ENCODE measurements at places on chromosomes 13 and 19.

- DNase-seq: no peak
These were observed 45.9 kb downstream of the SUGP2 start for GRCh38 chr19:18987456-18987855.

- DNase-seq: no peak
These were observed 74.9 kb upstream of the SPATA13 start for GRCh38 chr13:24085662-24086061.

GRCh38 chr13:54394908-54395307 lies 1366.3 kb downstream of the OLFM4 start:
- DNase-seq: no peak

DNA sequence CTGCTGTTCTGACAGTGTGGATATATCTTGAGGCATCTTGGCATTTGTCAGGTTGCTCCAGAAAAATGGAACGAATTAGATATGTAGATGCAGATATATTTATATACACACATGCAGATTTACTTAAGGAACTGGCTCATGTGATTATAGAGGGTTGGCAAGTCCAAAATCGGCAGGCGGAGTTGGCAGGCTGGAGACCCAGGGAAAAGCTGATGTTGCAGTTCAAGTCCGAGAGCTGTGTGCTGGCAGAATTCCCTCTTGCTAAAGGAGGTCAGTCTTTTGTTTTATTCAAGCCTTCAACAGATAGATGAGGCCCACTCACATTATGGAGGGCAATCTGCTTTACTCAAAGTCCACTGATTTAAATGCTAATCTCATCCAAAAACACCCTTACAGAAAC lies 24.4 kb upstream of the CSNK1A1L start:
- DNase-seq: no peak

DNA sequence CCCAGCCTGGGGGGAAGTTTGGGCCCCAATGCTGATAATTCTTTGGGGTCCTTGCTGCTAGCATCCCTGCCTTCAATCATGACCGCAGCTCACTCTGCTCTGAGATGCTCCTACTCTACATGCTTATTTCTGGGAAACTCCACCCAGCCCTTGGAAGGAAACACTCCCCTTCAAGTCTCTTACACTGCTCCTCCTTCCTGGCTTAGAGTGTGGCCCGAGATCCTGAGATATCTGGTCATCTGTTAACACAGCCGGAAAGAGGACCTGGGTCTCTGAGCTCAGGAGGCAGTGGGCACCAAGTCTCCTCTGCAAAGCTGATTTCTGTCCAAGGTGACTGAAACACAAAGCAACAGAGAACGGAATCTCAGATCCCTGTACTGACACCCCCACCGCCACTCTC lies 33.0 kb downstream of the CYP4F2 start:
- DNase-seq: no peak

- DNase-seq: peak; percentile 91
These were observed 3.6 kb downstream of the PRMT1 start for GRCh38 chr19:49680421-49681351.

DNA sequence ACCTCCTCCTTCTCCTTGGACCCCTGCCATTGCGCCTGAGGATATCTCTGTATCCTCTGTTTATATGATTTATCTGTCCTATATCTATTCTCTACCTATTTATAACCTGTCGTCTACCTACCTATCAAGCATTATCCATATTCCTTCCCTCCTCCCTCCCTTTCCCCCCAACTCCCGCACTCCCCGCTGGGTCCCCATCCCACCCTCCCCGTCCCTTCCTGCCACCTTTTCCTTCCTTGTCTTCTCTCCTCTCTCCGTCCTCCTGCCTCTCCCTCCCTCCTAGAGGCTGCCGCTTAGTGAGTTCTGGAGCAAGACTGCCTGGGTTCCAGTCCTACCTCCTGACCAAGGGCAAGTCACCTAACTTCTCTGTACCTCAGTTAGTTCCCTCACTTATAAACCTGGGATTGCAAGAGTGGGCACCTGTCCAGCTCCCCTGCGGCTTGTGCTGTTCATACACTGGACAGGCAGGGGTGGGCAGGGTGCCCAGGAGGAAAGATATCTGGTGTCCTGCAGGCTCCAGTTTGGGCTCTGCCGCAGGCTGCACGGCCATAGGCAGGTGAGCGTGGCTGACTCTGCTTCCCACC lies 16.1 kb downstream of the TTYH1 start:
- DNase-seq: peak; percentile 89

All from breast epithelium (tissue), 4 donors.